Fibroblast of skin of left biceps (primary cell): ENCODE measurements at places on chromosomes 13 and 19.

- no peak for DNase-seq
These were observed 38.9 kb downstream of the N4BP2L2 start for GRCh38 chr13:32499538-32500210.

DNA sequence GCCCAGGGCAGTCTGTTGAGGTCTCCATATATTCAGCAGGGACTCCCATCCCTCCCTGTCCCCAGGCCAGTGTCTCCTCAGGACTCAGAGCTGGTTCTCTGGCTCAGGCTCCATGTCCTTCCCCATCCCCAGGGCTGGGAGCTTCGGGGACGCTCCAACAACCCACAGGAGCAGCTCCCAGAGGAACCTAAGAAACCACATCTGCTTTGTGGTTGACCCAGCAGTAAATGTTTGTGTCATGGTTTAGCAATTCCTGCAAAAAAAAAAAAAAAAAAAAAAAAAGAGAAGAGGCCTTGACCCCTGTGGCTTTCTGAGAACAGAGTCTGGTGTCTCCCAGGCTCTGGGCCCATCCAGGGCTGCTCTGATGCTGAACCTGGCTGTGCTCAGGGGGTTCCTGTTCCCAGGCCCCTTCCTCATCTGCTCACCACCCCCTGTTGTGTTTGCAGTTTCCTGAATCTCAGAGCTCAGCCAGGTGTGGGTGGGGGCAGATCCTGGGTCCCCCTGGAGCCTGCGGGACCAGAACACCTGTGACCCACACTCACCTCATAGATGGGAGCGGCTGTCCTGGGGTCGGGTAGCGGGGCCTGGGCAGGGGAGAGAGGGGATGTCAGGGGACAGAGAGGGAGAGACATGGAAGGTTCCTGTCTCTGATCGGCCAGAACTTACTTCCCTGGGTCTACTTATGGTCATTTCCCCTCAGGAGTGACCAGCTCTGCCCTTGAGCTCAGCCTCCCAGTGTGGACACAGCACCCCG is 25.2 kb upstream of the CEACAM1 start:
- DNase-seq, result no peak

- no peak for DNase-seq
These were observed 84.0 kb upstream of the LSM14A start for GRCh38 chr19:34088292-34088691.

DNA sequence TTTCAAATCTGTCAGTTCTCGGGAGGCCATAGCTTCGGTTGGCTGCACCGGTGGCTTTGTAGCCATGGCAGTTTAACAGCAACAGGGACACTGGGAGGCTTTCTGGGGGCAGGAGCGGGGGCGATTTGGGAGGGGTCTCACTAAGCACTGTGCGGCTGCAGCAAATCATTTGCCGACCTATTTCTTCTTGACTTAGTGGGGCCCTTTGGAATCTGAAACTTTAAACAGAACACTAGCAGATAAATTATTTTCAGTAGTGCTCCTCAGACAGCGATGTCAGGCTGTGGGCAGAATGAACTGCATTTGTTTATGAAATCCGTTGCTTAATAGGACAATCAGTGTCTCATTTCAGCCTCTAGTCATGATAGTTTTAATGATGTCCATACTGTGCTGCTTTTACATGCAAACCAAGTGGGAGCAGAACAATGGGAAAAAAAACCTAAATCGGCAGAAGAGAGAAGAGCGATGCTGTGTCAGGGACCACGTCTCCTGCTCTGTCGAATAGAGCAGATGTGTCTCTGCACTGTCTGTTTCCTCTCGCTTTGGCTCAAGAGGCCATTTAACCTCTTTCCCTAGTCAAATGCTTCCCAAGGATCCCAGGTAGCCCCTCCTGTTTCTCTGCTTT is 211.9 kb downstream of the OLFM4 start:
- no peak for DNase-seq
